ENCODE measurements at places on chromosomes 4 and X. TPM values are rescaled to one million over a fixed set of nuclear protein-coding genes. Genes with fewer than 3 reads are reported as not detected.

DNA sequence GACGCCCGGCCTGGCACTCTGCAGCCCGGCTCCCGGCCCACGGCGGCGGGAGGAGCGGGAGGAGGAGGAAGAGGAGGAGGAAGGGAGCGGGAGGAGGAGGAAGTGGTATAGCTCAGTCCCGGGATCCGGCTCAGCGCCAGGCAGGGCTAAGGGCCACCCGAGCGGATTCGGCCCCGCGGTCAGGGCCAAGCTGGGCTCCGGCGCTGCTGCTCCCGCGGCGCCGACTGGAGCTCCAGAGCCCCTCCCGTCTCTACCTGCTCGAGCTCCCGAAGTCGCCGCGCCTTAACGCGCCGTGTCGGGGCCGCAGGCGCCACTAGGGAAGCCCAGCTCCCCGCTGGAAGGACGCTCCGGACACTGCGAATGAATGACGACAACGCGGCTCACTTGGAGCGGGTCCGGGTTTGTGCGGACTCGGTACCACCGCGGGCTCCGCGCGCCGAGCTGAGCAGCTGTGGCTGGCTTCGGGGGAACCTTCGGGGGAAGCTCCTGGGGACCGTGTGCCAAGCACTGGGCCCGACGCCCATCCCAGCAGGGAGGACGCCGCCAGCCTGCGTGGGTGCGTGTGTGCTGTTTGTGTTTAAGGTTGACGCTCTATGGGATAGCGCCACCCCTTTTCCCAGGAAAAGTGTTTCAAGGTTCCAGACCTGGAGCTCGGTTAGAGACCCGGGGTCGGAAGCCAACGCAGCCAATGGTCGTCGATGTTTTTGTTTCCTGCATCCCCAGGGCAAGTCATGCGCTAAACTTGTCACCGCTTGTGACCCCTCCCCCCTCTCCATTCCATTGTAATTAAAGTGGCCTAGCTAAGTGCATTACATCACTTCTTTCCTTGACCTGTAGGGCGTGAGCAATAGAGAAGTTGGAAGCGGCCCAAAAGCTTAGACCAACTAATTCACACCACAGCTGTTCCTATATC, at the start of gene TBC1D9:
TSS of gene TBC1D9 (minus strand) at position 67 of the 913 bp plus-strand sequence. CDS start 340 bp downstream, outside the sequence.
- DNase-seq = peak; percentile 65

GRCh38 chr4:95546866-95547714, 1.7 kb downstream of the UNC5C start:
- DNase-seq = no peak

DNA sequence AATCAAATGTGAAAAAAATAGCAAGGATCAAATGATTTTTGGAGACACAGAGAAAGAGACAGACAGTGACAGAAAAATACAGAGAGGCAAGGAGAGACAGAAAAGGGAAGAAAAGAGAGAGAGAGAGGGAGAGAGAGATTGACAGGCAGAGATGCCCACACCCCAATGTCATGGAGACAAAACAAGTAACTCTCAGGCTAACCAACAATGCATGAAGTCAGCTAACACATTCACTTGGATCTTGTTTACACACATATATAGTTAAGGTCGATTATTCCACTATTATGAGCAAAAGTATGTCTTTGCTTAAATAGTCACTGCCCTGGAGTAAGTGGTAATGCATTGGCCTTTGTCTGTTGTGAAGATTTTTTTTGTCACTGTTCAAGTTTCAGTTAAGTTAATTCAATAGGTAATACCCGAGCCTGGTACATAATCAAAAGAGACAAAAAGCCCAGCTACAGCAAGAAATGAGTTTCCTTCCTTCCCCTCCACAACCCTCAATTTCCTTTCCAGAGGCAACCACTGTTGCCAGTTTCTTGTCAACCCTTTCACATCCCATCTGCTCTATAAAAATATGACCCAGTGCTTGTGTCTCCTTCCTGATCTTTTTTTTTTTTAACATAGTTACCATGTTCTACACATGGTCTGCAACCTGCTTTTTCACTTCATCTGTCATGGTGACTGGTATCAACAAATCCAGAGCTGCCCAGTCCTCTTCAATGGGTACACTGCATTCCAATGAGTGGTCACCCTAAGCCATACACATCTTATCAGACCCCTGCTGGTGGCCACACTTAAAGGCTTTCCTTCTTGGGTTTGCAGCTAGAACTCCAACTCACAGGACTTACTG, 52.1 kb downstream of the PROM1 start:
- no peak for DNase-seq

GRCh38 chr4:168409089-168409801, 71.0 kb downstream of the DDX60L start:
- DNase-seq = no peak

DNA sequence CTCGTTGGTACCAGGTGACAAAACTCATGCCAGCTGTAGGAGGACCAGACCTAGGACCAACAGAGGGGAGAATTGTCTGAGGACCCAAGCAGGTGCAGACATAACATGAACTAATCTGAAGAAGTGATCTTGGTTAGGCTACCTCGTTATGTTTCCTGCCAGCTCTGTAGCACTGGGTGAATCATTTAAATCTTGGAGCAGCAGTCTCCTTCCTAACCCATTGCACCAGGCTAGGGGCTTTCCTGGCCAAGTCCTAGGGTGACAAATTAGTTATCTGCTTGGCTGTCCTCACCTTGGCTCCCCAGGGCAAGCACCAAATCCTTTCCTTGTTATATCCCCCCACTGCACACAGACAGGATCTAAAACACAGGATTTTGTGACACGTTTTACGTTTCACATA, 87.8 kb downstream of the WWC2 start:
- DNase-seq = no peak

GRCh38 chr4:159966746-159967145, 863.9 kb downstream of the RAPGEF2 start:
- no peak for DNase-seq

- no peak for DNase-seq
Measured at GRCh38 chr4:25958110-25958509, 44.1 kb downstream of the SMIM20 start.

DNA sequence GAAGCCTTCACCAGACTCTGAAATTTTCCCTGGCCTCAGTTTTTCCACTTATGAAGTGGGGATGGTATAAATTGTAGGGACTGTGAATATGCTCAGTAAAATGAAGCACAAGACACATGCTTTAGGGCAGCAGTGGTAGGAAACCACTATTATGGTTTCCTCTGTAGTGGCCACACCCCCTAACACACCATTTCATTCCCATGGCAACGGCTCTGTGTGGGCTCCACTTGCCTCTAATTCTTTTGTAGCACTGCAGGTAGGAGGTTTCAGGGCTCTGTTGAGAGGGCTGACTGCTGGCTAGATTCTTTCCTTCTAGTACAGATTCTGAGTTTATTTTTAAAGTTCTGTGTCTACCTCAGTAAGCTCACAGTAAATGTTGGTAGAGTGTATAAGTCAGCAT, 3.5 kb upstream of the VMA21 start:
- peak; percentile 5 for DNase-seq

DNA sequence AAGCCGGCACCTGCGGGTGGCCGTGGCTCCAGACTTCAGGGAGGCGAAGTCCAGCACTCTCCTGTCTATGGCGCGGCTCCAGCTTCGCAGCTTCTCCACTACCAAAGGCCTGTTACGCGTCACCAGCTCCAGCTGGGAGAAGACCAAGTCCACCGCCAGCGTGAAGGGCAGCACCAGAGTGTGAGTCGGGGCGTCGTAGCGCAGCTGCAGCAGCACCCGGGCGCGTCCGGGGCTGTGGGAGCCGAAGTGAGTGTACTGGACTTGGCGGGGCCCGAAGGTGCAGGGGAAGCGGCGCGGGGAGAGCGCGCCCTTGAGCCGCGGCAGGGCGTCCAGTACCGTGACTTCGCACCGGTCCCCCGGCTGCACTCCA, 444 bp downstream of the FREM3 start:
- no peak for DNase-seq

DNA sequence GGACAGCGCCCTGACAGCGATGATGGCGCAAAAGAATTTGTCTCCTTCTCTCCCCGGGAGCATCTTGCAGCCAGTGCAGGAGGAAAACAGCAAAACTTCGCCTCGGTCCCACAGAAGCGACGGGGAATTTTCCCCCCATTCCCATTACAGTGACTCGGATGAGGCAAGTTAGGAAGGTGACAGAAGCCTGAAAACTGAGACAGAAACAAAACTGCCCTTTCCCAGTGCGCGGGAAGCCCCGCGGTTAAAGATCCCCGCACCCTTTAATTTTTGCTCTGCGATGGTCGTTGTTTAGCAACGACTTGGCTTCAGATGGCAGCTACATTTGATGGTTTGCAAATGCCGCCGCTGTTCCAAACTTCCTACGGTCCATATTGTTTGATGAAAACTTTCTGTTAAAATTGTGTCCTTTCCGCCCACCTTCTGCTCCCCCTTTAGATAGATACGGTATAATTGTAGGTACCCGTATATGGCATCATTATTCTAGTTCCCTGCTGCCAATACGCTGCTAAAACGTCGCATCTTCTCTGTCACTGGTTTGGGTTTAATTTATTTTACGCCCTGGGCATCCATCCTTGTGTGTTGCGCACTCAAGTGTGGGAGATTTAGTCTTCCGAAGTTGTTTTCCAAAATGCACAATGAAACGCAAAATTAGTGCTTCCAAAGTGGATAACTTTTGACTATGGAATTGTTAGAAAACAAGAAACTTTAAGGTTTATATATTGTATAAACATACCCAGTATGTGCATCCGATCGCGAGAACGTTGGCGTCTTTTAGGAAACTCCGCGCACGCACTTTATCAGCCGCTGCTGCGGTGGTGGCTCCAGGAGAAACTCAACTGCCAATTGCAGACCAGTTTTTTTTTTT, 1.5 kb downstream of the ATOH1 start:
- no peak for DNase-seq

DNA sequence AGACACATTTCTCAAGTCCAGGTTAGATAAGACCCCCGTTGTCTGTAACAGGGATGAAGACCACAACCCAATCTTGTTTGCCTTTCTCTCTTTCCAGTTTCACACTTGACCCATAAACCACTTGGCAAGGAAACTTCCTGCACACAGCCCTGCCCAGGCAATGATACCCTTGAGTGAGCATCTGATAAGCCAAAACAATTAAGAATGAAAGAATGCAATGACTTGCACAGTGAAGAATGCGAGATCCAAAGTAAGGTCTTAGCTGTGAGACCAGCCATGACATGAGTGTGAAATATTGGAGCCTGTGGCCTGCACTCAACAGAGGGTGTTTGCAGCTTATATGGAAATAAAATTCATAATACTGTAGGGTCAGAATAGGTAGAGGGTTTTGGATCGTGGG, 37.9 kb upstream of the MXRA5 start:
- DNase-seq = no peak

DNA sequence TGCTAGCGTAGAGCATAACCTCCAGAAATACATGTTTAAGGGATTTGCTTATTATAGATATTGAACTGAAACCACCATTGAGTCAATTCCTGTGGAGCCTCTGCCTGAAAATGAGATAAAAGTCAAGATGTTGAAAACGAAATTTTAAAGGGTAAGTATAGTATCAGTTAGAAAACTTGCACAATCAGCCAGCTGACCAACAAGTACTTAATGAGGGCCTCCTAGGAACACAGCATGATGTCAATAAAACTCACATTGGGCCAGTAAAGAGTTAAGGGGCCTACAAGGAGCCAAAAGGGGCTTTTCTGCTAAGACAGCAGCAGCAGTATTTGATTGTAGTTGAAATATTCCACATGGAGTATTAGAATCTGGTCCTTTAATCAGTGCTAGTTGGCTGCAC, 314.1 kb upstream of the PPARGC1A start:
- no peak for DNase-seq

DNA sequence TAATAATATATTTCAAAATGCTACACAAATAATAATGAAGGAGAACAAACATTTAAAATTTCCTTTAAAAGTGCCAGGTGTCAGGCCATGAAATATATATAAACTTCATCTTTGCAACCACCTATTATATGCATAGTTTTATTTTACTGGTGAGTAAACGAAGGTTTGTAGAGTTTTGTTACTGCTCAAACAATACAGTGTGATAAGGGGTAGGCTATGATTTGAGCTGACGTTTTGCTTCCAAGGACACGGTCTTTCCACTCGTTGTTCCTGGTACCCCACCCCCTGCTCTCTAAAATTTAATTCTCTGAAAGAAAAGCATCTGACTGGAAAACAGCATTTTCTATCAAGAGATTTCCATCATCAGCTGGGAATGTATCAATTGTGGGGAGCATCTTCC, 27.2 kb upstream of the GPRIN3 start:
- DNase-seq = no peak

- no peak for DNase-seq
Measured at GRCh38 chr4:144591401-144591800, 54.6 kb upstream of the HHIP start.

DNA sequence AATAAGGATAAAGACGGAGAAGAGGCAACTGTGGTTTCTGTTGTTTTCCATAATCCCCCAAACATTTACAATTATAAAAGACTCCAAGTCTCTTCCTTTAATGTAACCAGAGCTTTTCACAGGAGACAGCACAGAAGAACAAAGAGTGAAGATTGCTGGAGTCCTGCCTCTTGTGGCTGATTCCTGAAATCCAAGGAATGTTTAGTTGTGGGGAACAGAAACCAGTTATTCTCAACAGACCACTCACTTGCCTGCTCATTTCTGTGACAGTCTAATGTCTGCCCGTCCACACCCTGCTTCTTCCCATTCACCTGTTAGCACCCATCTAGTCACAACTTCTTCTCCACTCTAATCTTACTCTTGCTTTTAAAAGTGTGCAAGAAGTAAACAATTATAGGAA, 12.1 kb downstream of the TEX13B start:
- DNase-seq = no peak

DNA sequence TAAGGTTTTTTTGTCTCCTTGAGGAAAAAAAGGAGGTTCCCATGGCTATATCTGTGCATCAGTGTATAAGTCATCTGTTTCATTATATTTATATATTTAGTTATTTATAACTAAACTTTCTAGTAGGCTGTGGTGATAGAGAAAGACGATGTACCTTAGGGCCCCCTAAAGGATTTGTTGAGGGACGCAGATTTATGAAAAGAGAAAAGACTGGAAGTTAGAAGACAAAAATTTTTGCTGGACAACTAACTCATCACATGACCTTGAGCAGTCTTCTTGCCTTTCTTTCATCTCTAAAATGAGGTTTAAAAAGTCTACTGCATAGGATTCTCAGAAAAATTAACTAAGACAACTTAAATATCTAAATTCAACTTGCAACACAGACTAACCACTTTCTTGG, 6.1 kb downstream of the GASK1B start:
- no peak for DNase-seq

ITM2A gene
- total RNA-seq = 64.3 TPM

CLCN4 gene
- 68.6 TPM for total RNA-seq

VEGFC gene
- total RNA-seq = 0.94 TPM

ATP6AP2 gene
- 95.1 TPM for total RNA-seq

SSX1 gene
- total RNA-seq = not detected

TCEAL6 gene
- 6.7 TPM for total RNA-seq

FDCSP gene
- not detected for total RNA-seq
